Fibroblast of skin of left biceps (primary cell): ENCODE measurements at places on chromosomes 2 and 18.
A peak's percentile ranks its signal among the peaks of the same experiment; 100 is the strongest.

- peak; percentile 97 for DNase-seq
Measured at GRCh38 chr2:24909555-24910177, 10.4 kb downstream of the ADCY3 start.

DNA sequence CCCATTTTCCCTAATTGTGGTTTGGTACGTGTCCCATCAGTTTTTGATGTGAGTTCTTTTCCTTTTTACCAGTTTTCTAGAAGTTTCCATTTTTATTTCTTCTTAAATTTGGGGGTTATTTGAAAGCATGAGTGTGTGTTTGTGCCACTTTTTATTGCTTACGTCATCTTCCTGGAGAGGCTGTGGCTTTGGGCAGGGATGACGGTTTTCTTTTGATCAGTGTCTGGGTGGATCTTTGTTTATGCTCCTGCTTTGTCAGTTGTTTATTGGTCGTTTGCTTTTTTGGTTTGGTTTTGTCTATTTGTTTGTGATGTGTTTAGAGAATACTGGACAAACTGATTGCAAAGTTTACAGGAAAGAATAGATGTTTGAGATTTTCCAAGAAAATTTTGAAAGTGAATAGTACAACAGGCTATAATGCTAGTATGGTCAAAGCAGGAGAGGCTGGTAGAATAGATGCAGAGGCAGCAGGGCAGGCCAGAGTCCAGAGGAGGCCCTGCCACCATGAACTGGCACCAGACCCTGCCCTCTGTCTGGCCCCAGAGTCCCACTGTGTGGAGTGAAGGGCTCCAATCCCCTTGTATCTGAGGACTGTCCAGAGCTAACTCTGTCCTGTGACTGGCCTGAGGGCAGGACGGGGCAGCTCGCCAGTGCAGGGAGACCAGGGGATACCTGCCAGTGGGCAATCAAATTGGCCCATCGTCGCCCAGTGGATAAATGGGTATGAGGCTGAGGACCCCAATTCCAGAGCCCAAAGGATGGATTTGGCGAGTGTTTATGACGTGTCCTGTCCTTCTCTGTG, 23.4 kb upstream of the SNED1 start:
- DNase-seq, result no peak

- DNase-seq, result no peak
Measured at GRCh38 chr18:26091047-26091630, 726 bp upstream of the SS18 start.

- DNase-seq, result no peak
Measured at GRCh38 chr2:1528273-1529064, 115.2 kb downstream of the TPO start.

DNA sequence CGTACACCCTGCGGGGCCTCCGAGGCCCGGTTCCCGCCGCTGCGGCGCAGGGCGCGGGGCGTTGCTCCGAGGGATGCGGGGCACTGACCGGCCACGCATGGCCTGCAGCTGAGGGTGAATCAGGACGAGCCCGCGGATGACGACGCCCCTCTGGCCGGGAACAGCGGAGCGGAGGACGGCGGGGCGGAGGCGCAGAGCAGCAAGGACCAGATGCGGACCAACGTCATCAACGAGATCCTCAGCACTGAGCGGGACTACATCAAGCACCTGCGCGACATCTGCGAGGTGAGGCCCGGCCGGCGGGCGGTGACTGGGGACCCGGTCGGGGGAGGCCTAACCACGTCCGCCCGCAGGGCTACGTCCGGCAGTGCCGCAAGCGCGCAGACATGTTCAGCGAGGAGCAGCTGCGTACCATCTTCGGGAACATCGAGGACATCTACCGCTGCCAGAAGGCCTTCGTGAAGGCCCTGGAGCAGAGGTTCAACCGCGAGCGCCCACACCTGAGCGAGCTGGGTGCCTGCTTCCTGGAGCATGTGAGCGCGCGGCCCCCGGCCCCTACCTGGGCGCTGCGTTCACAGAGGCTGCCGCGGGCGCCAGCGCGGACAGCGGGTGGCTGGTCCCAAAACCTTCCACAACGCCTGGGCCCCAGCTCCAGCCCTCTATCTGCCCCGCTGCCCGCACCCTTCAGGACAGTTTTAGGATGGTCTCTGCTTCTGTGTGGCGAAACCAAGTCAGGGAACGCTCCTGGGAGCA, 53.2 kb downstream of the FAM168B start:
- DNase-seq, result no peak

GRCh38 chr2:26650713-26651469, 9.7 kb upstream of the CIB4 start:
- no peak for DNase-seq

DNA sequence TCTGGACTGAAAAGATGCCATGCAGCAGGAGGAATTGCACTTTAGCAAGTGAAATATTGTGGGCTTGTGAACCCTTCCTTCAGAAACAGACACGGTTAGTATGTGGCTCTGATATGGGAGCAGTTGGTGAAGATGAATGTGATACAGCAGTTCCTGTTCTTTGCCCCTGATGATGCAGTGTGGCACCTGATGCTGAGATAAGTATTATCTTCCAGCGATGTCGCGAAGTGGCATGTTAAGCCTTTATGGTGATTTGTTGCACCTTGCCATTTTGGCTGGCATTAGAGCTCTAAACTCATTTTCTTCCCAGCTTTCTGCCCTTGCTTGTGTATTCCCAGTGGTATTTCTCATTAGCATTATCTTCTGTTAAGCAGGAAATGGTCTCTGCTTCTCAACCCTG, 441.6 kb upstream of the RAB12 start:
- no peak for DNase-seq

DNA sequence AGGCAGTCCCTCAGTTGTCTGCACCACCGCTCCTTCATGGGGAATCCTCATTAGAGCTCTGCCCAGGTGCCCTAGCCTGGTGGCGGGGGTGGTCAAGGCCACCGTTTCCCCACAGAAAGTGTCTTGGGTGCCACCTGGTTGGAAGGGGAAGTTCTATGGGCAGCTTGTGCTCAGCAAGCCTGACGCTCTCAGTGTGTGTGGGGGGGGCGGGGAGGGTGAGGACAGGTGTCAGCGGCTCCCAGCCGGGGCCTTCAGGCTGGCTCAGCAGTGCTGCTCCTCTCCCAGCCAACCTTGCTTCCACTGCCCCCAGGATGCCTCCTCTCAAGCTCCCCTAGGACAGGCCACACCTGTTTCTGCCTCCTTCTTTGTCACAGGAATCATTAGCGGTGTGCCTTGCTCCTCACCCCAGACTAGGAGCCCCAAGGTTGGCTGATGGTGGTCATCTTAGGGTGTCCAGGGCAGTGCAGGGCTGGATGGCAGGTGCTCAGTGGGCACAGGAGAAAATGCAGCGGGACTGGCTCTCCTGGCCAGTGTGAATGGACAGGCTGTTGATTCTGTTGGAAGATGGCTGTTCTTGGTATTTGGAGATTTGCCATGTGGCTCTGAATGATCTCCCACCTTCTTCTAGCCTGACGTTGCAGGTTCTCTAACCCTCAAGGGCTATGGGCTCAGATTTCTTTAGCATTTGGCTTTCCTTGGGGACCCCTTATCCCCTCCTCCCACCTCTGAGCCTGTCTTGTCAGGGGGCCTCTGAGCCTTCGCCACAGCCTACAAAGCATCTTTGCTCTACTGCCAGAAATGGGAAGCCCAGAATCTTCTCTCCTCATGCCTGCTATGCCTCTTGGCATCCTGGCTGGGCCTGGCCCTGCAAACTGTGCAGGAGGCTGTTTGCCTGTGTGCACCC, 185.8 kb upstream of the HS6ST1 start:
- DNase-seq, result no peak

DNA sequence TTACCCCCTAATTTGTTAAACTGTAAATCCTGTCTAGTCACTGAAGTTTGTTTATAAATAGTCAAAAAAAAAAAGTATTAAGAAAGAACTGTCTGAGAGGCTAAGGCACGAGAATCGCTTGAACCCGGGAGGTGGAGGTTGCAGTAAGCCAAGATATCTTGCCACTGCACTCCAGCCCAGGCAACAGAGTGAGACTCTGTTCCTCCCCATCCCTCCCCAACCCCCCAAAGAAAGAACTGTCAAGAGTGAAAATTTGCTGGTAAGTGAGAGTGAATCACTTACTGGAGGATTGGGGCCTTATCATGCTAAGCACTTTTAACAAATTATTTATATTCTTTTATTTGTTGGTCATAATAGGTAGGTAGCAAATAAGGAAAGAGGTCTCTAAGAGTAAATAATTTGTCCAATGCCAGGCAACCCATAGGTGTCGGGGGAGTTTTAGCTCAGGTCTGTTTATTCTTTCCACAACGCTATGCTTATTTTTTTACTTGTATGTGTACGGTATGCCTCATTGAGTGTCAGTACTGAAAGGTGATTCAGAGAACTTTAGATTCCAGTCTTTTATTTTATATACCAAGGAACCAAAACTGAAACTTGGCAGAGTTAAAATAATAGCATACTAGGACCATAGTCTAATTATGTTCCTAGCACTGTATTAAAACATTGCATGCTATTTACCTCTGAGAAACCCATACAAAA, 2.5 kb downstream of the TAF4B start:
- DNase-seq, result no peak

DNA sequence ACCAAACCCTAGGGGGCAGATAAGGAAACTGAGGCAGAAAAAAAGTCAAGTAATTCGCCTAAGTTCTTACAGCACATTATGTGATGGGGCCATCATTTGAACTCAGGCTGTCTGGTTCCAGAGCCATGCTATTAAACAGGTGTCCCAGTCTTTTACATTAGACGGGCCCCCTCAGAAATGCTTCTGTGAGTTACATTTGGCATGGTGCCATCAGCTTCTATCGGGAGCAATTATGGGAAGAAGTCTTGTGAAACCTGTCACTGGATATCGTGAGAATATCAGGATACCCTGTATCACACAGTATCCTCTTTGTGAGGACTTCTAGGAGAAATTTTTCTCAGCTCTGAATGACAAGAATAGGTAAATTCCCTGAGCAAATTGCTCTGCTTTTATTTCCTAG, 143.7 kb upstream of the NOSTRIN start:
- no peak for DNase-seq

GRCh38 chr2:231765496-231765929, 15.6 kb downstream of the PDE6D start:
- no peak for DNase-seq

DNA sequence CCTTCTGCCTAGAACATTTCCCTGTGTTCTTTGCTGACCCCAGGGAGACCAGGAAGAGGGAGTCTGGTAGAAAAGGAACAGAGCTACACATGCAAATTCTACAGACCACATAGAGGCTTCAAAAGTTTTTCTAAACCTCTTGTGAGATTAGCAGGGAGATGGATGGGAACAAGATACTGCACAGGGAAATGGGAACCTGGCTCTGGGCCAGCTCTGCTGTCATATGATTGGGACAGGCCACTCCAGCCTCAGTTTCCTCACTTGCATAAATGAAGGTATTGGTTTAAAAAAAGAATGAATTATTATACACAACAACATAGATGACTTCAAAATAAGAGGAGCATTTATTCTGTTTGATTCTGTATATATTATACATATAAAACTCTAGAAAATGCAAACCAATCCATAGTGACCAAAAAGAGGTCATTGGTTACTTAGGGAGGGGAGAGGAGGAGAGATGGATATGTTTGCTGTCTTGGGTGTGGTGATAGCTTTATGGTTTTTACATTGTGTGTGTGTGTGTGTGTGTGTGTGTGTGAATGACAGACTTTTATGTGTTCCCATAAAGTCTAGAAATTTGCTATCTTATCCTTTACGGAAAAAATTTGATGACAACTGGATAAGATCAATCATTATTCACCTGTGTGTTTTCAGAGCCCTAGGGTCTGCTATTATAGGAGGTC, 115.5 kb downstream of the MGAT5 start:
- no peak for DNase-seq

GRCh38 chr2:160906878-160907277, 253.3 kb upstream of the TANK start:
- no peak for DNase-seq

GRCh38 chr2:194252127-194252526, 1404.9 kb upstream of the SLC39A10 start:
- no peak for DNase-seq

DNA sequence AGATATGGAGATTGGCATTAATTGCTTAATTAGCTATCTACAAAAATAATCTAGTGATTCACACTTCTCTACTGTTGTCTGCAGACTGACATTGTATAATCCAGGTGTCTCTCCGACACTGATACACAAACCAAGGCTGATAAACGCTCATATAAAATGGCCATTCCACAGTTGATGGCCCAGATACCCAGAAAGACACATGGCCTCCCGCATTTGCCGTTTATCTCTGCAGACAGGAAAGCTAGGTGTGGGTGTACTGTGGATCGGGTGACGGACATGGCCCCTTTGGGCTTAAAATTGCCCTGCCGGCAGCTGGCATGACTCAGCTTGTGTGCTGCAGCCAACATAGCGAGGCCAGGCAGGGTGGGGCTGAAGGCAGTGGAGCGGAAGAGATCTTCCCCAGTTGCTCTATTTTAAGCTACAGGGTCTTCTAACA, 18.5 kb downstream of the PMAIP1 start:
- DNase-seq, result no peak

DNA sequence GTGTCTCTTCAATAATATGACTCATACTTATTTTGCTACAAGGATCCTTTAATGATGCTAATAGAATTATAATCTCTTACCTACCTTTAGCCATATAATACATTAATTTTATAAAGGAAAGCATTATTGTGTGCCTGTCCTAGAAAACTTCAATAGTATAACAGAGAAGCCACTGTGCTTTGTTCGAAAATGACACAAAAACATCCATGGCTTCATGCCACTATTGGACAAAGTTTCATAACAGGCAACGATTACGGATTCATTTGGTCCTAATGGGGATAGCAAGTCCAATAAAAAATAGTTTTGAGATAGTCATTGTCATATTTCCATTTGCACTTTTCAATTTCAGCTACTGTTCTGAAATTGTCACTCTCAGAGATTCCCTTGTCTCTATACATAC, 52.5 kb upstream of the CCDC150 start:
- DNase-seq, result no peak

DNA sequence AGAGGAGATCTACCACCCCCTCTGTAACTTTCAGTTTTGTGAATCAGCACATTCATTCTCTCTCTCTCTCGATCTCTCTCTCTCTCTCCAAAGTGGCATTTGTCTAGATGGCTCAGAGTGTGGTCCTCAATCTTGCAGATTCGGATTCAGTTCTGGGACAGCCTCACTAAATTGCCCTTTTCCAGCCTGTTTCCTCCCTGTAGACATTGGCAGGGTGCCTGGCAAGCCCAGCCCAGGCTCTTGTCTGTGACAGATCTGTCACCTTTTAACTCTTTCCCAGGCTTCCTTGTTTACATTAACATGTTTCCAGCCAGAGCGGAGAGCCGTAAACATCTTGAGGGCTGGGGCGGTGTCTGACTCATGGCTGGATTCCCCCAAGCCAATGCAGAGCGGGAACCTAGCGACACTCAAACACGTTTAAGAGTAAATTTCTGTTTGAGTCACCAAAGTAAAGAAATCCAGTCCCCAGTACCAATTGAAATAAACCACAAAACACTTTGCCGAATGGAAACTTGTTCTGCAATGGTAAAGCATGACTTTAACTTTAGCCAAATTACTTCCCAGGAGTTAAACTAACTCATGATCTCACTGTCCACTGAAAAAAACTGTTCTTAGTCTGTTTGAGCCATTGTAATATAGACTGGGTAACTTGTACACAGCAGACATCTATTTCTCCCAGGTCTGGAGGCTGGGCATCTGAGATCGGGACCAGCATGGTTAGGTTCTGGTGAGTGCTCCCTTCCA, 6.6 kb upstream of the CYP27C1 start:
- no peak for DNase-seq

- no peak for DNase-seq
Measured at GRCh38 chr2:172181840-172182239, 79.1 kb upstream of the DLX2 start.

GRCh38 chr2:12688091-12688490, 28.6 kb upstream of the TRIB2 start:
- no peak for DNase-seq
